ENCODE measurements at places on chromosomes 7 and 10.

GRCh38 chr10:55881588-55881987 is 479.5 kb downstream of the ZWINT start:
- DNase-seq, result no peak

GRCh38 chr7:16554518-16555236 is 28.1 kb downstream of the LRRC72 start:
- DNase-seq, result no peak

DNA sequence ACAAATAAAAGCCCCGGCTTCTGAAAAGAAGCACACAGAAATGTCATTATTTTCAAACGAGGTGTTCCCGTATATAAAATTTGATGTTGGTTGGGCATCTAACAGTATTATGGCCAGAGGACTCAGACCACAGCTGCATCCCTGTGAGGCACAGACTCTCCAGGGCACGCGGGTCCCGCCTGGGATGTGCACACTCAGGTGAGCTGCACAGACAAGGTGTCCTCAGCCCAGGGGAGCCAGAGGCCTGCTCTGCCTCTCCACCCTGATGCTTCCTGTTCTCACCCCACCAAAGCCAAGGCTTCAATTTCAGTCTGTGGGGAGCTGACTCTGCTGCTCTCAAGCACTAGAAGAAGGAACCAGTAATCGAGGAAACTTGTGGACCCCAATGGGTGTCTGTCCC is 1.7 kb upstream of the CYP2E1 start:
- no peak for DNase-seq

GRCh38 chr7:24297362-24297761 is 13.4 kb downstream of the NPY start:
- DNase-seq, result no peak

GRCh38 chr7:150947761-150948651 is 30.1 kb downstream of the KCNH2 start:
- DNase-seq, result no peak

DNA sequence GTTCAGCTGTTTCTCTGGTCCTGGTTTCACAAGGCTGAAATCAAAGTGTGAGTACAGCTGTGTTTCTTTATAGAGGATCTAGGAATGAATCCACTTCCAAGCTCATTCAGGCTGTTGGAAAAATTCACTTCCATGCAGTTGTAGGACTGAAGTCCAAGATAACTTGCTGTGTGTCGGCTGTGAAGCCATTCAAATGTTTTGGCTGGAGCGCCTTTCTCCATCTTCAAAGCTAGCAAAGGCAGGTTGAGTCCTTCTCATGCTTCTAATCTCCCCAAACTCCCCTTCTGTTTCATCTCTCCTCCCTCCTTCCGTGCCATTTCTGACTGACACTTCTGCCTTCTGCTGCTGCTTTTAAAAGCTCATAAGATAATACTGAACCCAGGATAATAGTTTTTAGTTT is 1195.4 kb upstream of the LRRN3 start:
- DNase-seq, result no peak

DNA sequence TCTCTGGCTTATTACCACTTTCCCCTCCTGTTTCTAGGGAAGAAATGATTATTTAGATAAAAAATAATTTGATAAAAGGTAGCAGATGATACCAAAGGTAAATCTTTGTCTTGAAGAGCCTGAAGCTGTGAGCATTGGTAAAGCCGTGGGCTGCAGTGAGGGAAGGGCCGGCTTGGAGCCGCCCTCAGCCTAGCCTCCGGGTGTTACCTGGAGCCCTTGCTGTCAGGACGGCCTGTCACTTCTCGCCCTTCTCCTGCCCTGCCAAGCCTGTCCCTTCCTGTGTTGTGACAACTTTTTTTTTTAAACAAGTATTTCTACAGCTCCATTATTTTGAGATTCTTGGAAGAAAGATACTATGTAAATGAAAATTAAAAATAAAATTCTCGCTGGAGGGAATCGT is 7.0 kb downstream of the CUX1 start:
- DNase-seq, result no peak

GRCh38 chr7:19024261-19024660 is 93.2 kb downstream of the TWIST1 start:
- no peak for DNase-seq
